ENCODE measurements at places on chromosomes 1 and 21.
A peak's percentile ranks its signal among the peaks of the same experiment; 100 is the strongest.

DNA sequence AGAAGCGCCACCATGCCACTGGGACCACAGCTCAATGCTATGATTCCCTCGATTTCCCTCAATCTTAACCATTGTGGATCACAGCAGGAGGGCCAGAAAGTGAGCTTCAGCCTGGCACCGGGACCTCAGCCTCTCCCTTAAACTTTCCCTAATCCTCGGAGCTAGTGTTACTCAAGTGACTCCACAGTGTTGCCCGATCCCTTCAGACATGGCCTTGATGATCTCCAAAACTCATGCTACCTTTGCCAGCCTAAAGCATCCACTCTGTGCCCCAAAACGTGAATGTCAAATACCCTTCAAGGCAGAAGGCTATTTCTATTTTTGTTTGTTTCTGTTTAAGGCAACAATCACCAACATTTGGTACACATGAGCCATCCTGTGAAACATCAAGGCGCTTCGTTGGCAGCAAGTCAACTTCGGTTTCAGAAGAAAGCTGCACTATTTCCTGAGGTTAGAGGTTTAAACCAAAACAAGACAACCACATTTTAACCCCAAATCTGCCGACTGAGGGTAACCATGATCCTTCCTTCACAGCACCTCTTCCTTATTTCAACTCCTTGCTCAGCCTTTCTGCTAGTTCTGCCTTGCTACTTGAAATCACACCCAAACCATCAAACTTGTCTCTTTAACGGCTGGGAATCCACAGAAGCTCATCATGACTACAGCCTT lies 94.4 kb upstream of the KRTAP19-8 start:
- DNase-seq, result peak; percentile 82

DNA sequence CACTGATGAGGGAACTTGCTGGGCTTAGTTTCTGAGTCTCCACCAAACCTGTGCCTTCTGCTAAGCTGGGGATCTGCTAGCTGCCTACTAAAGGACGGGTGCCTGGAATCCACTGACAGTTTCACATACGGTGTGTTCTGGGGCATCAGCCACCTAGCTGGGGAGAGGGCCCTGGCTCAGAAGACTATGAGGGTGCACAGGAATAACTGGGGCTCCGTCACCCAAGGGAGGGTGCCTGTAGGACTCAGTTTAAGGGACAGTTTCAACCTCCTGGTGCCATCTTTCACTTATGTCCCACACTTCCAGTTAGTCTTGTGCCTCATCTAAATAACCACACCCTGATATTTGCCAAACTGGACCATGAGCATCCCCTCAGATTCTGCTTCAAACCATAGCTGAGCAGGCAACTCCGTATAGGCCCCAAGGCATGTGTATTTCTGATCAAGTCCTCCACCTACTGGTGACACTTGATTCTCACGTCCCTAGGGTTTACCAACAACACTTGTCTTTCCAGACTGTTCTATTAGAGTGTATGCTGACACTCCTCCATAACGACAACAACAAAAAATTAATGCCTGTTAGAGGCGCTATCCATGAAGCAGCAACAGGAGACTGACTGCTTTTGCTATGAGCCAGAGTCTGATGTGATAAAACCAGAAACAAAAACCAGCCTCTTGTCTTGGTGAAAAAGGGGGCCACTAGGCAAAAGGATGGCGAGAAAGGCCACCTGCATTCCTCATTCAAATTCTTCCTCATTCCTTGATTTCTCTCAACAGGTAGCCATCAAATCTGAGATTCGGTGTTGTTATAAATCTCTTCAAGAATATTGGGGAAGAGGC lies 55.0 kb upstream of the PAXBP1 start:
- peak; percentile 69 for DNase-seq

GRCh38 chr1:168428063-168428731 lies 115.6 kb downstream of the XCL2 start:
- no peak for DNase-seq

DNA sequence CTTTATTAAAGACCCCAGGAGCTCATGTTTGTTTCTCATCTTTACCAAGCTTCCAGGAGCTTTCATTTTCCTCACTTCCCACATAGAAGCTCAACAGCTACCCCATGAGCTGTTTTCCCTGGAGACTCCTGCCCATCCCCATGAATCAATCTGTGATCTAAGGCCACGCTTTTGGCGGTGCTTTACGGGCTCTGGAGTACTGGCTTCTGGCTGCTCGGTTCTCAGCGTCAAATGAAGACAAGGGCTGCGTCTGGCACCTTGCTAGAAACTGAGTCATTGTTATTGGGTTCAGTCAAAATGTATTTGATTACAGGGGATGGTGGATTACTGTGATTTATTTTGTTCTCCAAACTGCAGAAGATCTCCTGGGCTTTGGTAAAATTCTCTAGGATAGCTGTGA lies 39.9 kb downstream of the ACP6 start:
- DNase-seq, result no peak

GRCh38 chr1:118275472-118276115 lies 90.6 kb upstream of the SPAG17 start:
- DNase-seq, result no peak

- no peak for DNase-seq
Observed at GRCh38 chr1:222061711-222062359, 319.9 kb upstream of the DUSP10 start.

- DNase-seq, result peak; percentile 95
Observed at GRCh38 chr1:6491480-6491962, at the start of gene PLEKHG5. Gene PLEKHG5, minus strand, starts transcription at chr1:6491667. Its CDS starts 14,096 bp downstream, at chr1:6477571.

DNA sequence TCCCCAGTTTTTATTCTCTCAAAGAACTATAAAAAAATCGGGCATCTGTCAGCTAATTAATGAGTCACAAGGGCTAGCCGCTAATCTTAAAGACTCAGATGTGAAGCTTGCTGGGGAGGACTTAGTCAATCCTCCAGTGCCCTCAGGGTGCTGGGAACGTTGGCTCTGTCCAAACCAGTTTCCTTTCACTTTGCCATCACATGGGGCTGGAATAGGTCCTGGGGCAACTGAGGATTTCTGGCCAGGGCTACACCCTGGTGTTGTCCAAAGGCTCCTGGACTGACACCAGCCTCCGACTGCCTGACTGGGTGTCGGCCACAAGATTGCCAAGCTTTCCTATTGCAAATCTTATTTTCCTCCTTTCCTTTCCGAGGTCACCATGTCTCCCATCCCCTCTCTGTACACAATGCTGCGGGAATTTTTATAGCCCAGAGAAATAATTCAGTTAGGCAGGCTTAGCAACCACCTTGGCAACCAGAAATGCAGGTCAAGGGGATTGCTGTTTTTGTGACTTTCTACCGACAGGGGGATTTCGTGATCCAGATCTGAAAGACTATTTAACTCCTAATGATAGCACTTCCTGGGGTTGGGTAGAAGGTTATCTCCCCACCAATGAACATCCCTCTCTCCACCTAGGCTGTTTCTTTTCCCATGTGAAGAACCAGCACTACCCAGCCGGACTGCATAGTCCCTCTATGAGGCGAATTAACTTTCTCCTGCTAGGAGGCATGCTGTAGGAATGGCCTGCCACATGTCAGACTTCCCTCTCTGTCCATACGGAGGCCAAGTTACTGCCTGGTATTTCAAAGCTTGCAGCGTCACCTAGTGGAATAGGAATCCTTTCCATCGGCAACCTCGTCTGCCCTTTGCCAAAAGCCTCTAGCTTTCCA lies 29.9 kb upstream of the CTBS start:
- DNase-seq, result no peak

DNA sequence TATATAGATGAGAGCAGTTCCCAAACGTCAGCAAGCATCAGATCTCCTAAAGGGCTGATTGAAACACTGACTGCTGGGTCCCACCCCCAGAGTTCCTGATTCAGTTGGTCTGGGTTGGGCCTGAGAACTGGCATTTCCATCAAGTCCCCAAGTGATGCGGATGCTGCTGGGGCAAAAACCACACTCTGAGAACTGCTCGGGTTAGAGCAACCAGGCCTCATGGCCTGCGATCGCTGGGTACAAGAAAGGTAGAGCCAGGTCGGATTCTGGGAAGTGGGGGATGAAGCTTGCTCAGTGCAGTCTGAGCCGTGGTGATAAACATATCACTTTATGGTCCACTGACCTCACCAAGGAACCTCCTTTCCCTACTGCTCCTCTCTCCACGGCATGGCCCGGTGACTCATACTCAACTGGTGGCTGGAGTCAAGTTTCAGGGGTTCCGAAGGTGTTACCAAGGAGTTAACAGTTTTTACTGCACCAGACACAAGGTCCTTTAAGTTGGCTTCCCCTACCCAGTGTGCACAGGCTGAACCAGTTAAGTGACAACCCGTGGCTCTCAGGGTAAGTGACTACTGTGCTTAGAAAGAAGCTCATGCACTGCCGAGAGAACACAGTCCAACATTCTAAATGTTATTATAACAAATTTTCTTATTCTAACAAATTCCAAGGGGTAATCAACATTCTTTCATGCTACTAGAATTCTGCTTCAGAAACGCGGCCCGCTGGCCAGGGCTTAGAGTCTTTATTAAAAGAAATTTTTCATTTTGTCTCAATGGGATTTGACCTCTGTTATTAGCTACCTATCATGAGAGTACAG lies 153.5 kb downstream of the TGFBR3 start:
- DNase-seq, result no peak

- DNase-seq, result no peak
Observed at GRCh38 chr1:162328512-162328911, 48.1 kb downstream of the SPATA46 start.

DNA sequence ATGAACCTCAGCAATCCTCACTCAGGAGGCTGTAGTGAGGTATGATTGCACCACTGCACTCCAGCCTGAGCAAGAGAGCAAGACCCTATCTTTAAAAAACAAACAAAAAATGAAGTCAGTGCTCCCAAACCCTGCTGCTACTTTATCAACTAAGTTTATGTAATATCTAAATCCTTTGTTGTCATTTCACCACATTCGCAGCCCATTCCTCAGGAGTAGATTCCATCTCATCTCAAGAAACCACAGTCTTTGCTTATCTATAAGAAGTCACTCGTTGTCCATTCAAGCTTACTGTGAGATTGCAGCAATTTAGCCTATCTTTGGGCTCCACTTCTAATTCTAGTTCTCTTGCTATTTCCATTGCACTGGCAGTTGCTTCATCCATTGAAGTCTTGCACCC lies 44.3 kb upstream of the RGL1 start:
- no peak for DNase-seq

DNA sequence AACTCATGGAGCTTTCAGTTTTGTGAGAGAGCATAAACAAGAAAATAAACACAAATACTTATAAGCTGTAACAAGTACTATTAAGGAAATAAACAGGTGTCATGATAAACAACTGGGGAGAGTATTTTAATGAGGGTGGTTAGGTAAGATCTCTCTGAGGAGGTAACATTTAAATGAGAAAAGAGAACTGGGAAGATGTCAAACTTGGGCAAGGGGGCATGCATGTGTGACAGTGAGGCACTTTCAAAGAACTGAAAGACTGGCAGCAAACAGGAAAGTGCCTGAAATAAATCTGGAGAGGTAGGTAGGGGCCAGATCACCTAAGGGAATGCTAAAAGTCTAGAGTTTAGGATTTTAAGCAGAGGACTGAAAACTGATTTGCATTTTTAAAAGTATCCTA lies 37.8 kb downstream of the NSL1 start:
- no peak for DNase-seq

DNA sequence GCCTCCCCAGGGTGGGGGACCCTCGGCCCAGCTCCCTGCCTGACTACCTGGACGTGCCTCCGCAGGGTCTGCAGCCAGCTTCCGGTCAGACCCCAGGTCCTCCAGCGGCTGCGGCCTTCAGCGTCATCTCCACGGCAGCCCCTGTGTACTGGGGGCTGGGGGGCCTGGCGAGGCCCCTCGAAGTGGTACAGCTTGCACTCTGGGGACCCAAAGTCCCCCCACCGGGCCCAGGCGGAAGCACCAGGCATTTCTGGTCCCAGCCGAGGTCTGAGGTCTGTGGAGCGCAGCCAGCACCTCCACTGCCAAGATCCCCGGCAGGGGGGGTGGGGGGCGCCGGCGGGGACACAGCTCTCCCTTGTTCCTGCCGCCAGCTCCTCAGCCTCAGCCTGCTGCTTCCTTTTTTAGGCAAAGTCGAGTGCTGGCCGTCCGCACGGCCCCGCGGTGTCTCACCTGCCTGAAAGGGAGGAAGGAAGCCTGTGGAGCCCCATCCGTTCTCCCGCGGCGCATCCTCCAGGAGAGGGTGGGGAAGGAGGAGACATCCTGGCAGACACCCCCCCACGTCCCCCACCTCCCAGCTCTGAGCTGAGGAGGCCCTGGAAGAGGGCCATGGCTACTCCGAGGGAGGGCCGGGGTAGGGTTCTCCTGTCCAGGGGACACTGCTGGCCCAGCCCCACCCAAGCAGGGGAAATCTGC lies 1.2 kb upstream of the VWA1 start:
- no peak for DNase-seq
